ENCODE measurements at places on chromosomes 3 and 15.

- DNase-seq = peak; percentile 51
These were observed 79.6 kb downstream of the IGF2BP2 start for GRCh38 chr3:185744997-185745843.

DNA sequence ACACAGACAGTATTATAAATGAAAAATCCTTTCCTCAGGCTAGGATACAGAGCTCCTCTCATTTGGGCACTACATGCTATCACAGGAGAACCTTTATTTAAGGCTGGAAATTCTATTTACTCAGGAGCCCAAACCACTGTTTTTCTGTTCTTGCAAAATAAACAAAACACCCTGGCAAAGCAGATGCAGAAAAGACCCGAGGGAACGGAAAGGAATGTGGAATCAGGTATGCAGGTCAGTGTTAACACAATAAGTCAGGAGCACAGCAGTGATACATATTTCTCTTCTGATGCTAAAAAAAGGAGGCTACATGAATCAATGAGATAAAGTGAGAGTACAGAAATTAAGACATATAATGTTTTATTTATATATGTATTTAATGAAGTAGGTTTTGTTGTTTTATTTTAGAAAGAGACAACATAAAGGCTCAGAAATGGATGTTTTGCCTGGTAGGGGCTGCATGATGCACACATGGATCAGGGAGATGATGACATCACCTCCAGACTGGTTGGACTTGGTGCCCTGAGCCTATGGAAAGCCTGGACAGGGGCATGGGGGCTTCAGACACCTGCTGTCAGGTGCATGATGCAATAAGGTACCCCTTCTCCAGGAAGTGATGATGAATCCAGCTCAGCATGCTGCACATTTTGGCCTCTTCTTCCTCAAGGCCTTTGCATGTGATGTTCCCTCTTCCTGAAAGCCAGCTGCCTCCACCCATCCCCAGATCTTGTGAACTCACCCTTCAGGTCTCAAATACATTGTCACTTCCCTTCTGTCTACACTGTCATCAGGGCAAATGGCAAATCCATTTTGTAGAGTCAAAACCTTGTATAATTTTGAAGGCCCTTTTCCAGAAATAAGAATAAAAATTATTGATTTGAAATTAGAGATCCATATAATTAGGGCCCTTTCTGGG, 19.1 kb upstream of the RBP1 start:
- no peak for DNase-seq

- peak; percentile 35 for DNase-seq
These were observed 77.8 kb downstream of the IL20RB start for GRCh38 chr3:137035631-137036030.

GRCh38 chr3:12312010-12312409, 23.1 kb downstream of the PPARG start:
- no peak for DNase-seq

DNA sequence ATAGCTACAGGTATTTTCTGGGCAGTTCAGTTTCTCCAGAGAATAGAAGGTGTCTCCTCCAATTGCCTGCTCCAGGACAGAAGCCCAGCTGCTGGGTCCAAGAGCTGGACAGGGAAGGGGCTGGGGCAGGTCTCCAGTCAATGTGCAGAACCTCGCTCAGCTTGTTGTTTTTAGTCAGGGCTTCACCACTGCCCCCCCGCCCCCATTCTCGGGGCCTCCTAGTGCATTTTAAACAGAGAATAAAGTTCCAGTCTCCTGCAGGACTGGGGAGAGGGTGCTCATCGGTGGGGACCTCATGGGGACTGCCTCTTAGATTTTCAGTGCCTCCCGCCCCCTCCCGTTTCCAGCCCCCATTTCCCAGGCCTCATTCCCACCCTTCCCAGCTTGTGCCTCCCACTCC, 216.6 kb downstream of the XXYLT1 start:
- no peak for DNase-seq

GRCh38 chr3:52770496-52771333, at the start of gene NEK4:
Gene NEK4, minus strand, starts transcription at chr3:52770940. Its CDS starts 194 bp downstream, at chr3:52770746.
- peak; percentile 93 for DNase-seq

- peak; percentile 63 for DNase-seq
These were observed 10.5 kb upstream of the ANO10 start for GRCh38 chr3:43632269-43632733.

DNA sequence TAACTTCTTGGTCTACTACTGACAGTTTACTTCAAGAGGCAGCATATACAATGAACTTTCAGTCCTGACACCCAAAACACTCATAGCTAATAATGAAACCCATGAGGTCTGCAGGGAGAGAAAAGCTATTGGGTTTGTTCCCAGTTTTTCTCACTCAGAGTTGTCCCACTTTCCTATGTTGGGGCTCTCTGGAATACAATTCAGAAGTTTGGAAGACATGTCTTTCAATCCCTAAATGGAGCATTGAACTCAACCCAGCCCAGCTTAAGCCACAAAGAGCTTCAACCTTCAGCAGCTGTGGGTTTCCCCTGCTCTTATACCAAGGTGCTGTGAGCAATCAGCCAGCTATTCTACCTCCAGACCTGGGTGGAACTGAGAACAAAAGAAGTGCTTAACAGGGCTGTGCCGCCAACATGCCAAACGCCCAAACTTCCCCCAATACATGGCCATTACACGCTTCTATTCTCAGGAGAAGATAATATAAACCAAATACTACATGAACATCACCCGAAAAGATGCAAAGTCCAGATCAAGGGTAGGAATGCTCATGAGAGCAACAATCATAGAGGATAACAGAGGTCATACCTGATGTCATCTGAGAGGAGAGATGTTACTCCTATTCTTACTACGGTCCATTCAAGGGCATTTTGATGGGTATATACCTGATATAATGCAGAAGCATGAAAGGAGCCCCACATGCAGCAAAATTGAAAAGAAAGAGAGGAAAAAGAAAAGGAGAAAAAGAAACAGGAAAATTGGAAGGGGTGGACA, 131.2 kb upstream of the TGFBR2 start:
- DNase-seq = no peak

DNA sequence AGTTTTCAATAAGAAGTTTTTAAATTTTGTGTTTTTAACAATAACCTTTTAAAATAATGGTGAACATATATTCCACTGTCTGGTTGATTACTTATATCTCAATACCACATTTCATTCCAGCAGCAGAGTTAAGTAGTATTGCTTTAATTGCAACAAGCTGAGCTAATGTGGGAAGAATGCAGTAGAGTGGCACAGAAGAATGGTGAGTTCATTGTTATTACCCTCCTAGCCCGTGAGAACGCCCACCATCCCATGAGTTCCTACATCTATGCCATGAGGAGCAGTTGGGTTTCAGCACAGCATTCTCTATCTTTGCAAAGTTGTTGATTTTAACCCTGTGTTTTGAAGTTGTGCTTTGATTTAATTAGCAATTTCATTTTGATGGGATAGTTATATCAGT, 17.8 kb upstream of the NR2E3 start:
- no peak for DNase-seq

GRCh38 chr15:56887782-56888438, 30.5 kb upstream of the TCF12 start:
- no peak for DNase-seq

DNA sequence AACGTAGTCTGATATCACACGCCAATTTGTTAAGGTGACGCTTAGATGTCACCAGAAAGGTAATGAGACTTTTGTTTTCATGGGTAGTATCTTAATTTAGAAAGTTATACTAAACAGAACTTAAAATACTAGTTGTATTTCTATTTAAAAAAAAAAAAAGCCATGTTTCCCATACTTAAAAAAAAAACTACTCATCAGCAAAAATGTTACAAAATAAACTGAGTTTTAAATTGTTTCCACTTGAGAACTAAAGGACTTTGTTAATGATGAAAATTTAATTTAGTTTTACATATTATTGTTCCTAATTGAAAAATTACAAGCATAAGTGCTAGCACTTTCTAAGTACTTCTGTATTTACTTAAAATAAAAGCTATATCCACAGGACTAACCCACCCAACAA, 300.8 kb upstream of the ATP11B start:
- DNase-seq = no peak

GRCh38 chr15:26443321-26443720, 329.5 kb downstream of the GABRB3 start:
- no peak for DNase-seq

All from H54 (cell line).